ENCODE measurements at places on chromosomes 11 and 22.

- no peak for DNase-seq
These were observed 1.4 kb downstream of the FLRT1 start for GRCh38 chr11:64037027-64037634.

- no peak for DNase-seq
These were observed 1.3 kb downstream of the CARD10 start for GRCh38 chr22:37517826-37518450.

- no peak for DNase-seq
These were observed 21.0 kb downstream of the PHLDB1 start for GRCh38 chr11:118628432-118628831.

DNA sequence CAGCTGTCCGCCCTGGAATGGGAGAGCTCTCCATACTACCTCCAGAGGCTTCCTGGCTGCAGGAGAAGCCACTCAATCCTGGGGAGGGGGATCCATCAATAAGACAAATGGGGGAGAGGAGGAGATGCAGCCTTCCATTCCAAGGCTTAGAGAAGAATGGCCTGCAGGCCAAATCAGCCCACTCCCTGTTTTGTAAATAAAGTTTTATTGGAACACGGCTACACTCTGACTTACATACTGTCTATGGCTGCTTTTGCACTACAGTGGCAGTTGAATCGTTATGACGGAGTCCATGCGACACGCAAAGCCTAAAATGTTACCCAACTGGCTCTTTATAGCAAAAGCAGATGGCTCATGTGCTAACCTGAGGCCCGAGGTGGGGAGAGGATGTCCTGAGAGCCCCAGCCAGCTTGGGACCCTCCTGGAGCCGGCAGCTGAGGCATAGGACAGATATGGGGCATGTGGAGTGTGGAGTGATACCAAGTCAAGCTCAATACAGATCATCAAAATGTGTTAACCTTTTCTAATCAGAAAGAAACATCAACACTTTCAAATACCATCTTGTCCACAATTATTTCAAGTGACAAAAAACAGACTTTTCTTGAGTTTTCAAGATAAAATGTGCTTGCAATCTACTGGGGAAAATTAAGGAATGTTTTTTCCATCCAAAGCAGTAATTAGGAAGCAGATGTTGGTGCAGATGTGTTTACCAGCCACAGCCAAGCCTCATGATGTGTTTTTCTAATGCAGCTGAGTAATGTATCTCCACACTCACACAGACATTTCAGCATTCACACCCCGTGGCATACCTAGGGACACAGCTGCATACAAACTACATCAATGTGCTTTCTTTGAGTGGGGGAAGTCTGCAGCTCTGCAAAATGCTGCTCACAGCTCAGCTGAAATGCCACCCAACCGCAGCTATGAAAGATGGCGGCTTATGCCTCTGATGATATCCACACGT is 181.6 kb downstream of the SHANK2 start:
- no peak for DNase-seq

DNA sequence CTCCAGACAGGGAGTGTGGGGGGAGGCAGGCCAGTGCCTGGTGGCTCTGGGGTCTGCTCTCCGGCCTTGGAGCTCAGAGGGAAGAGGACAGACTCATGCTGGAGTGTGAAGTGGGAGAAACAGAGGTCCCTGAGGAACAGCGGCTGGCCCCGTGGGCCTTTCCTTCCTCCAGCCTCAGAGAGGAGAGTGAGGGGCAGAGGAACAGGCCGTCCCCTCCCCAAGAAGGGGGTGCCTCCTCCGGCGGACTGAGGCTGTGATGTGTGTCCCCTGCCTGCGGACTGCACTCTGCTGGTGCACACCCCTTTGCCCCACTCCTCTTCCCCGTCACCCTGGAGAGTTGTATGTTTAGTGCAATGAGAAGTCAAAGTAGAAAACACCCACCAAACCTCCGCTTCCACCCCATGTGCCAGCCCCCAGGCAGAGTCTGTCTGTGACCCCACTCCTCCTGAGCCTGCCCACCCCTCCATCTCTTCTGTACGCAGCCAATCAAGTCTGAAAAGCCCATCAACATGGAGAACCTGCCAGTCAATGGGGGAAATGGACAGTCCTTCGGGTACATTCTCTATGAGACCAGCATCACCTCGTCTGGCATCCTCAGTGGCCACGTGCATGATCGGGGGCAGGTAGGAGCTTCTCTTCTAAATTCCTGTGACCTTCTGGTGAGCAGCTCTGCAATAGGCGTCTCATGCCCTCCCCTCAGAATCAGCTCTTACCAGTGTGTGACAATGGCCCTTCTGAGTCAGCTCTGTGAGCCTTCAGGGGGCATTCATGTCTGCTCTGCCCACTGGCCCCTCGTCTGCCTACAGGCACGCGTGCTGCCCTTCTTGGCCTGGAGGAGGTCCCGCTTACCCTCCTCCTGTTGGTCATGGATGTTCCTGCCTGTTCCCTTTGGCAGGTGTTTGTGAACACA is 39.0 kb downstream of the GLB1L2 start:
- DNase-seq, result no peak

- no peak for DNase-seq
These were observed 2.0 kb upstream of the LARGE1 start for GRCh38 chr22:33922349-33922681.

DNA sequence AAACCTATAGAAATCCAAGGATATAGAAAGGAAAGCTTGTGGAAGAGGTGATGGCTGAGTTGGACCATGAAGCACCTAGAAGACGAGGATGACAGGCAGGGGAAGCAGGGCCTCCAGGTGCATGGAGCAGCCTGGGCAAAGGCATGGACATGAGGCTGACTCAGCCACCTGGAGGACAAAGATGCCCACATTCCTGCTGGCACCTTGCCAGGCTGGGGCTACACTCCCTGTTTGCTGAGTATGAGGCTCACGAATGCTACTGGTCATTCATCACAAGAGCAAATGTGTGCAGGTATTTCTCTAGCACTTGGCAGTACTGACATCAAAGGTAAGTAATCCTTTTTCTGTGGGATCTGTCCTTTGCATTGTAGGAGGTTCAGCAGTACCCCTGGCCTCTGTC is 7.1 kb upstream of the SCGB2A1 start:
- no peak for DNase-seq

DNA sequence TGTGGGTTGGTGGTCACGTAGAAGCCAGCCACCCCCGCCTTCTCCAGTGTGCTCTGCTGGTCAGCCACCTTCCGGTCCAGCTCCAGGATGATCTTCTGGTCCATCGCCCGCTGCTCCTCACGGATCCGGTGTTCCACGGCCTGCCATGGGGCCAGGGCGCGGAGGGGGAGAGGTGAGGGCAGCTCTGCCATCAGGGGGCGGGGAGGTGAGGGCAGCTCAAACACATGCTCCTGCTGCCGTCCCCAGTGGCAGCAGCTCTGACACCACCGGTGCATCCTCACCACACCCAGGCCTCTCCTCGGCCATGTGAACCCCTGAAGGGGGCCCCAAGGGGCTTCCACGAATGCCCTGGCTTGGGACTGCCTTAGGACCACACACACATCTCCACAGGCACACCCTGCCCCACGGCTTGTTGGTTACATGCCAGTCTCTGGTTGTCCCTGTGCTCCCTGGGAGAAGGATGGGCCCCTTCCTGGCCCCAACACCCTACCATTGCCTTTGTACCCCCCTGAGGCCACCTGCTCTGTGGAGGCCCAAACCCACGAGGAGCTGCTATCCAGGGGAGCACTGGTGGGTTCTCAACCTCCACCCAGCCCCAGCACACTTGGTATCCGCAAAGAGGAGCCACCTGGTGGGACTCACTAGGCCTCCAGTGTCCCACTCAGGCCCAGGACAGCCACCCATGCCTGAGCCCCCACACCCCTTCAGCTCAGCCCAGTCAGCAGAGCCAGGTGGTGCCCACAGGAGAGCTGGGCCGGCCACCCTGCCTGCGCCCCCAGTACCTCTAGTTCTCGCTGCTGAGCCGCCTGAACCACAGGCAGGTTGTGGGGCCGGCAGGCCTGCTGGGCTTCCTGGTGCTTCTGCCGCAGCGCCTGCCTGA is 4.3 kb downstream of the DGCR6L start:
- DNase-seq, result no peak

- DNase-seq, result no peak
These were observed 314.6 kb downstream of the LARGE1 start for GRCh38 chr22:33605666-33606065.

DNA sequence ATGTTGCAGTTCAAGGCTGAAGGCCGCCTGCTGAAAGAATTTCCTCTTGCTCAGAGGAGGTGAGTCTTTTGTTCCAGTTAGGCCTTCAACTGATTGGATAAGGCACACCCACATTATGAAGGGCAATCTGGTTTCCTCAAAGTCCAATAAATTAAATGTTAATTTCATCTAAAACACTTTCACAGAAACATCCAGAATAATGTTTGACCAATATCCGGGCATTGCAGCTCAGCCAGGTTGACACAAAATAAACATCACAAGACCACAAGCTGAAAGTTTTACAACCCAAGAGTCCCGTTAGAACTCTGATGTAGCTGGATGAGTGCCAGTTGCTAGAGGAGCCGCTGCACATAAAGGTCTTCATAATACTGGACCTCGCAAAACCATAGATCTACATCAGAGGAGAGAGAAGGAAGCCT is 64.9 kb upstream of the EED start:
- DNase-seq, result no peak

DNA sequence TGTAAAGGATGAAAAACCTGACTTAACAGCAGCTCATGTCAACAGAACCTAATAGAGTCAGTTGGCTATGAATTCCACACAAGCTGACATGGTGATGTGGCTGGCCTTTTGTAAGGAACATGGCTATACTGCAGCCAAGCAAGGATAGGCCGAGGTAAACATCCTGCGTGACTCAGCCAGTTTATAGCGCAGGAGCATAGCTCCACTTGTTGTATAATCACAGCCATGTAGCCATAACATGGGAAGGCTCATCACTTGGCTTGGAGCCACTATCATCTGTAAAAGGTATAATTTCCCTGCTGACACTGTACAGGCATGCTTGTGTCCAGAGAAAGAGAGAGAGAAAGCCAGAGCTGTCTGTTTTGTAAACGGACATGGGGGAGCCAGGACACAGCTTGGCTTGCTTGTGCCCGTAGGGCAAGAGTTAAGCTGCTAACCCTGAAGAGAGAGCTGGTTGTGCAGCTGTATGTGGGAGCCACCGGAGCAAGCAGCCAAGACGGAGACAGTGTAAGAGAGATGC is 104.4 kb upstream of the PLET1 start:
- DNase-seq, result no peak

GRCh38 chr11:109619498-109619897 is 197.5 kb downstream of the C11orf87 start:
- DNase-seq, result no peak

GRCh38 chr11:72816404-72816990 is 2.3 kb downstream of the ATG16L2 start:
- no peak for DNase-seq

DNA sequence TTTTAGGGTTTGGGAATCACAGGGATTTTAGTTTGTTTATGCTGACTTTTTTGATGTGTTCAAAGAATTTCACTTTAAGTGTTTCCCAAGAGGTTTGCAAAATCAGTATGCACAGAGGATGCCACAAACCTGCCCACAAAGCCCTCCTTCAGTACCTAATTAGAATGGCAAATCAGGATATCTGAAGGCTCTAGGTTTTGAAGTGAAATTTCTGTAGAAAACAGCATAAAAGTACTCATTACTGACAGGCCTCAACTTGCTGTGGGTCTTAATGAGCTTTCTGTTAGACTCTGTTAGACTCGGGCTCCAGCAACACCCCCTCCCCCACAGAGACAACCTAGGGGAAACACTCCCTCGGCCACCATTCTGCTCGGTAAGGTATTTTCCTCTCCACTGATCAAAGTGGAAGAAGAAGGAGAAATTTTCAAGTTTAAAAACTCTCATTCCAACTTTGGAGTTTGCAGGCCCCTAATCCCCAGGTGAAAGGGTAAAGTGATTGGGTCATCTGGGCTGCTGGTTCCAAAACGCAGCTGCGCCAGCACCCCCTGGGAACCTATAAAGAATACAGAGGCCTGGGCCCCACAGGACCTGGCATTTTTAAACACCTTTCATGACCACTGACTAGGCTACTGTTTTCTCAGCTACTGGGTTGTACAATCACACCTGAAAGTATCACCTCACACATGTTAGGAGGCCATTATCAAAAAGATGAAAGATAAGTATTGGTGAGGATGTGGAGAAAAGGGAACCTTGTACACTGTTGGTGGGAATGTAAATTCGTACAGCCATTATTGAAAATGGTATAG is 67.5 kb downstream of the PLEKHA7 start:
- DNase-seq, result no peak

DNA sequence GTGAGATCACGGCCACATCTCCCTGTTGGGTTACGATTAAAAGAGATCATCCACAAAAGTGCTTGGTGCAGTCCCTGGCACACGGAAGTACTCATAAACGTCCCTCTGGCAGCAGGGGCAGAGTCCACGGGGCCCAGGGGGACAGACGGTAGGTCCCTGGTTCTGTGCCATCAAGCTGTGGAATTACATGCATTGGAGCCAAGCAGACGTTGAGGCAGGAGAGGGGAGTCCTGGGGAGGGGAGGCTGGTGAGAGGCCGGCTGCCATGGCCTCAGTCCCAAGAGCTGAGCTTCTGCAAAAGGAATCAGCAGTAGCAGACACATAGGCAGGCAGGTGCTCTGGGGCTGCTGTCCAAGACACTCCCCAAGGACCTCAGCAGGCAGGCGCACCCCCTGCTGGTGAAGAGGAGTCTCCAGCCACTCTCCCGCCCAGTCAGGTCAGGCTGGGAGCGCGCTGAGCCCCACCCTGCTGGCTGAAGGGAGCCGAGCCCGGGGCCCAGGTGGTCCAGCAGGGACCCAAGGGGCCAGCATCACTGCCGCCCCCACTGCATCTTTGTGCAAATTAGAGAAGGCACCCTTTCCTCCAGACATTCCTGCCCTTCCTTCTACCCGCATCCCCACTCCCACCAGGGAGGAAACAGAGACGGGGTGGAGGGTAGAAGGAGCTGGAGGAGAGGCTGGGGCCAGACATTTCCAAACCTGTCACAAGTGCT is 7.6 kb upstream of the KCTD17 start:
- DNase-seq, result peak; percentile 53

- no peak for DNase-seq
These were observed 270.7 kb downstream of the TBC1D22A start for GRCh38 chr22:47032956-47033647.

GRCh38 chr11:24531528-24531927 is 34.7 kb downstream of the LUZP2 start:
- no peak for DNase-seq

GRCh38 chr22:39654131-39654926 is 83.8 kb downstream of the CACNA1I start:
- no peak for DNase-seq

DNA sequence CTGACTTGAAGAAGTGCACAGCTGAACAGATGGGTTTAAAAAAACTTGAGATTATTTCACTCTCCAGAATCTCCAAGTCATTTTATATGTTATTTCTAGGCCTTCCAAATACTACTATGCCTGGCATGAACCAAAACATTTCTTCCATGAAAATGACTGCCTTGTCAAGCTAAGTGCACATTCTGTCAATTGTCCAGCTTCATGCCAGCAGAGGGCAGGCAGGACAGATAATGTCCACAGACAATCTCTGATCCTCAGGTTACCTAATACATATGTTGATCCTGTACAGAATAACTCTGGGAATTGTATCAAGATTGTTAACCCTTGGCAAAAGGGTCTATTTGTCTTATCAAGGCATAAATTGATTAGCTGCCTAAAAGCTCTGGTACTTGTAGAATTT is 229.5 kb downstream of the AASDHPPT start:
- no peak for DNase-seq

GRCh38 chr11:66727282-66728037 is 1.6 kb downstream of the SPTBN2 start:
- peak; percentile 39 for DNase-seq
